ENCODE measurements at places on chromosomes 11 and 22. TPM values are rescaled to one million over a fixed set of nuclear protein-coding genes. Genes with fewer than 3 reads are reported as not detected.

- DNase-seq = no peak
Observed at GRCh38 chr22:28146401-28147314, 227.6 kb upstream of the PITPNB start.

DNA sequence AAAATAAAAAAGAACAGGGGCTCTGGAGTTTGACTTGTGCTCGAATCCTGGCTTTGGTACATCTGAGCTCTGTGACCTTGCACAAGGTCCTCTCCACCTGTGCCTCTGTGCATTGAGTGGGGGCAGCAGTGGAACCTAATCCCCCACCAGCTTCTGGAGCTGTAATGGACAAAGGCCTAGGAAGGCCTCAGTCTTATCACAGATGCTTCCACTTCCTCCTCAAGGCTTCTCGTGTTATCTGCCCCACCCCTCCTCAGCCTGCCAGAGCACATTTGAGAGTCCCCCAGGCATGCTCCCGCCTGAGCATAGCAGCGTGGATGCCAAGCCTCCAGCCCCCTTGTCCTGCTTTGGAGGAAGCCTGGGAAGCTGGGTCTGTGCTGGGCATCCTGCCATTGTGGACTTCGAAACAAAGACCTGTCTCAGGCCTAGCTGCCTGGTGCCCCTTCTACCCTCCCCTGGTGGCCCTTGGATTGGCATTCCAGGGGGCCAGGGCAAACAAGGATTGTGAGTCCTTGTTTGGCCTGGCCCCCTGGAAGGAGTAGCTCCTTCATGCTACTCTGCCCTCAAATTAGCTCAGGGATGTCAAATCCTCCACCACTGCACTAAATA is 15.0 kb downstream of the SLC35E4 start:
- DNase-seq = no peak

The UPK3A gene
- not detected for total RNA-seq

The ROBO4 gene
- 1.5 TPM for total RNA-seq

Data from foreskin keratinocyte (primary cell).